ENCODE measurements at places on chromosomes 5 and 9.

DNA sequence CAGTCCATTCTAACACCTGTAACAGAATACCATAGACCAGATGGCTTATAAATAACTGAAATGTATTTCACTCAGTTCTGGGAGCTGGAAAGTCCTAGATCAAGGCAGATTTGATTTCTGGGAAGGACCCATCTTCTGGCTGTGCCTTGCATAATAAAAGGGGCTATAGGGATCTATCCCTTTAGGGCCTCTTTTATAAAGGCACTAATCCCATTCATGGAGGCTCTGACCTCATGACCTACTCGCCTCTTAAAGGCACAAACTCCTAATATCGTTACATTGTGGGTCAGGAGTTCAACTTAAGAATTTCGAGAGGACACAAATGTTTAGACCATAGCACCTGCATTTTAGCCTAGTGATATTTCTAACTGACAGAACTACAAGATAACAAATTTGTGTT lies 619.0 kb downstream of the CDH18 start:
- DNase-seq, result no peak

DNA sequence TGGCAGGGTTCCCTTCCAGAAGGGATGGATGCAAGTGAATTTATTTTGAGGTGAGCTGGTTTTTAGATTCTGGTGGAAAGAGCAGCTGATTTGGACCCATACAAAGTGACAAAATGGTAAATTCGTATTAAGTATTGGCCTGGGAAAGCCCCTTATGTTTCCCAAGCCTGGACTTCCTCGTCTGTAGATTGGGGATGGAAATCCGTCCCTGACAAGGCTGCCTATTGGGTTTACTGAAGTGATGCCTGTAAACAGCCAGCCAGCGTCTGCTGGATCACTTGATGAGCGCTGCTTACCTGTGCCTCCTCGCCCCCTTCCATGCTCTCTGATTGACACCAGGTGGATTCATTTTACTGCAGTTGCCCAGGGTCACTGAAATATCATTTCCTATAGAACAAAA lies 233.8 kb downstream of the GADD45G start:
- no peak for DNase-seq

DNA sequence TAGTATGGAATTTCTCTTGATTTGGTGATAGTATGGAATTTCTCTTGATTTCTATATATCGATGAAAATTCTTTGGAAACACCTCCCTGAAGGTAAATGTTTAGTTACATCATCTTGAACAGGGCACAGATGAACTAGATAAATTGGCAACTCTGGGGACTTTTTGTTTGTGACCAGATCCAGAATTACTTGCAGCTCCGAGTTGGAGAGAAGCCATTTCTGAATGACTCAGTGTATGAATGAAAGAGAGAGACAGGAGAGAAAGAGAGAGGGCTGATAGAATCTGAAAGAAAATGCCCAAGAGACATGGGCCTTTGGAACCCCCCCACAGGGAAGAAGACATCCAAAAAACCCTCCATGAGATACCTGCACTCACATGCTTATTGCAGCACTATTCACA lies 14.1 kb downstream of the TNFSF15 start:
- DNase-seq, result no peak

- no peak for DNase-seq
Measured at GRCh38 chr5:155953335-155953734, 373.6 kb upstream of the SGCD start.

GRCh38 chr5:178287791-178288105 lies 55.1 kb upstream of the PHYKPL start:
- no peak for DNase-seq

DNA sequence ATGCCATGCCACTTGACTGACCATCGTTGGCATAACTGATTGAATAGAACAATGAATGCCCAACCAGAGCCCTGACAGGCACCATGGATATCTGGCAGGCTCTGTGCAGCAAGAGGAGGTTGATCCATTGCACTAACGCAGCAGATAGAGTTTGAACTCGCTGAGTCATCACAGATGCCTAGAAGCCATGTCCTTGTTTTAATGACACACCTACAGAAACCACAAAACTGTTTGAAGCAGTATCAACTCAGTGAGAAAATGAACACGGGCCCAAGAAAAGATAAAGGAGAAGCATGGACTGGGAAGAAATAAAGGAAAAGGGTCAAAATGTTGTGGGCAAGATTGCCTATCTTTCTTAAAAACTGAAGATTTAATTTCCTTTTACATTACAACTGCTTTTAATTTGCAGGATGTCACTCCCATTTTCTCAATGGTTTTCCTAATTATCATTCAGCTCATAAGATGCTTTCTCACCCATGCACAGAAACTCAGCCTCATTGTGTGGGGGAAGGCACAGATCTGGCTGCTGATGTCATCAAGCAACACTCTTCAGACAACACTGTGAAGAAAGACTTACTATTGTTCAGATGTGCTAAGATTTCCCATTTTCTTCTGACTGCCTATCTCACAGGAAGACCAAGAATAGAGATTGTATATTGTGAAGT lies 129.0 kb downstream of the PIK3R1 start:
- no peak for DNase-seq

- DNase-seq, result no peak
Measured at GRCh38 chr9:86529496-86530275, 175.5 kb upstream of the TUT7 start.

GRCh38 chr5:163384669-163385068 lies 52.7 kb upstream of the CCNG1 start:
- DNase-seq, result no peak

GRCh38 chr9:94920420-94921091 lies 194.1 kb downstream of the AOPEP start:
- no peak for DNase-seq

DNA sequence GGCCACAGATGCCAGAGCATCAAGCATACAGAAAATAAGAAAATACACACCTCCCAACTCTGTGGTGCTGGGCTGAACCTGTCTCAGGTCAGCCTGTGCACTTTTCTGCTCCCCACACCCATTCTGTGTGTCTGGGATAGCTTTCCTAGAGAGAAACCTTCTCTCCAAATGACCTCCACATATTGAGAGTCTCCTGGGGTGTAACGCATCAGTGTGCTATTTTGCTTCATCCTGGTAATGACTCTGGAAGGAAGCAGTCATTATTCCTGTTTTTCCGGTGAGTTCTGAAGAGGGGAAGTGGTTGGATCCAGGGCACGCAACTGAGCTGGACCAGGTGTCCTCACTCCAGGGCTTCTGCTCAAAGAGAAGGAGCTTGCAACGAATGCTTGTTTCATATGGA lies 73.2 kb upstream of the SH3PXD2B start:
- no peak for DNase-seq

DNA sequence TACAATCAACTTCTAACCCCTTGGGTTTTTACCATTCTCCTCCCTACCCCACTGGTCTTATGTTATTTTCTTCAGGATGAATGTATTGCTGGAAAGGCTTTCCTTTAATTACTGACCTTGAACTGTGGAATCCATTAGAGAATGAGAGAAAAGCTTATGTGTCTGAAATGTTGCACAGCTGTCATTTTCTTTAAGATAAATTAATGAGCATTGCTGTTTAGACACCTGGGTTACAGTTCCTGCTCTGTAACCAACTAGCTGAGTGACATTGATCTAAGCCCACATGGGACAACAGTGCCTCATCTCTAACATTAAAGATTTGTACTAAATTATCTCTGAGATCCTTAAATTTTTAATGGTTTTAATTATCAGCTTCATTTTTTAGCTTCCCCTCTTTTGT lies 507.0 kb downstream of the TAF11L14 start:
- DNase-seq, result no peak

Measured in activated CD8-positive, alpha-beta memory T cell treated with anti-CD3 and anti-CD28 coated beads for 1 hour (primary cell).